ENCODE measurements at places on chromosomes 16 and 17.

GRCh38 chr16:68335175-68335574 lies 24.4 kb downstream of the PRMT7 start:
- no peak for DNase-seq

DNA sequence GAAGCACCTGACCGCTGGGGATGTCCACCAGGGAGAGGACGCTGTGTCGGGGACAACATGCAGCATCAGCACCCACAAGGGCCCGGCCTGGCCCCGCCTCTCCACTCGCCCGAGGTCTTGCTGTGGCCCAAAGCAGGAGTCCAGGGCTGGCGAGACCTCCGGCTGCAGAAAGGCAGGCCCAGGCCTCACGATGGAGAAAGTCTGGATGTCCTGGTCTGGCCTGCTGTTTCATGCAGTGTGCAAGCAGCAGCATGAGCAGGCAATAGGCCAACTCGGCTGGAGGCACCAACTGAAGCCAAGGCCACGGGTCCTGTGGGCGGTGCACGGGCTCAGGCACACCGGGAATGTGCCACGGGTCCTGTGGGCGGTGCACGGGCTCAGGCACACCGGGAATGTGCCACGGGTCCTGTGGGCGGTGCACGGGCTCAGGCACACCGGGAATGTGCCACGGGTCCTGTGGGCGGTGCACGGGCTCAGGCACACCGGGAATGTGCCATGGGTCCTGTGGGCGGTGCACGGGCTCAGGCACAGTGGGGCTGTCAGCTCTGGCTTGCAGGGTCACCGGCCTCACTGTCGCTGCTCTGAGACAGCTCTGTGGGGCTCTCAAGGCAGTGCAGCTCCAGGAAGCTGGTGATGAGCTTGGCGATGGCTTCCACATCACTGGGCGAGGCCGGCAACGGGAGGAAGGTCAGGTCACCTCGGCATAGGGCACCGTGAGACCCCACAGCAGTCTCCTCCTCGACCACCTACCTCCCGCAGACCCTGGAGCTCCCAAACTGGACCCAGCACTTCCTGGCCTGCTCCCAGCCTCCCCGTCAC lies 6.9 kb downstream of the CYBC1 start:
- no peak for DNase-seq

- peak; percentile 79 for DNase-seq
Measured at GRCh38 chr17:29566473-29567303, at the start of gene ABHD15. ABHD15 (minus strand) TSS chr17:29567037; CDS start chr17:29566966, 71 bp downstream.

DNA sequence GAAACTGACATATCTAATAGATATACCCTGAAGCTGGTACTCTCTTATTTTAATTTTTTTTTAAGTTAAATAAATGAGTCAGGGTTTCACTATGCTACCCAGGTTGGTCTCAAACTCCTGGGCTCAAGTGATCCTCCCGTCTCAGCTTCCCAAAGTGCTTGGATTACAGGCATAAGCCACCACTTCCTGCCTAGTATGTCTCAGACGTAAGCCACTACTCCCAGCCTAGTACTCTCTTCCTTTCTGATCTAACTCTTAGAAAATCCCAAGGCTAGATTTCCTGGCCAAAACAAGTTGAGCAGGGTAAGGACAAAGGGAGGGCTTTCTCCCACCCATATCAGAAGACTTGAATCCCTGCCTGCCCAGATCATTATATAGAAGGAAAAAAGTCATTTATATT lies 33.7 kb downstream of the HOXB1 start:
- no peak for DNase-seq

- DNase-seq = no peak
Measured at GRCh38 chr16:56874800-56875199, 9.8 kb downstream of the SLC12A3 start.

DNA sequence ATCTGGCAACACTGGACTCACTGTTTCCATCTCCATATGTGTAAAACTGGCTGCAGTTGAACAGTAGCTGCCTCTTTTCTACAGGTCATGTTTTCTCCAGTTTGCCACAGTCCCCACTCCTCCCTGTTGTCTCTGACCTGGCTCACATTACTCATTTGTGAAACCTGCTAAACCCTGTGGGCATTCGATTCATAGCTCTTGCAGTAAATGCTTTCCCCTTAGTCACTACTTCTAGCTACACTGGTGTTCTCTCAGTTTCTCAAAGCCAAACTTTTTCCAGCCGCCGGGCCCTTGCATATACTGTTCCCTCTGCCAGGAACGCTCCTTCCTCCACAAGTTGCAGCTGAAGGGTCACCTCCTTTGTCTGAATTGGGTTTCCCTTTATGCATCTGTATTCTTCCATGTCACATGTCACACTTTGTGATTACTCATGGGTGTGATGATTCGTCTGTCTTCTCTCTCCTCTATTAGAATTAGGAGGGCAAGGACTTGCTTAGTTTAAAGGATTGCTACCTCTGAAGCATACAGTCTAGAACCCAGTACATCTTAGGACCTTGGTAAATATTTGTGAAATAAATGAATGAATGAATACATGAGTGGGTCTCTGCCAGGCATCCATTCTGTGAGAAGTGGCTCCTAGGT lies 15.0 kb upstream of the MT4 start:
- no peak for DNase-seq

GRCh38 chr16:74732707-74733350 lies 32.2 kb upstream of the MLKL start:
- no peak for DNase-seq

DNA sequence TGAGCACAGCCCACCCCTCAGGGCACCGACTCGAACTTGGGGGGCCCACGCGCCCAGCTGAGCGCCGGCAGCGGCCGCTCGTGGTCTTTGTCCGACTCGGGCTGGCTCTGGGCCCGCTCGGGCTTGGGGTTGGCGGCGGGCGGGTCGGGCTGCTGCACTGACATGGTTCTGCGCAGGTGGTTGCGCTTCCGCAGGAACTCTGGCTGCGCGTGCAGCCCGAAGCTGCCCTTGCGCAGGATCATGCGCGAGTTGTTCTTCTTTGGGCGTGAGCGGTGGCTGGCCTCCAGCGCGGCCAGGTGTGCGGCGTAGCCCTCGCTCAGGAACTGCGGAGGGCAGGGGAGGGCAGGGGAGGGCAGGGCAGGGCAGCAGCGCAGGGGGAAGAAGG lies 11.1 kb downstream of the PIMREG start:
- DNase-seq = no peak

- peak; percentile 60 for DNase-seq
Measured at GRCh38 chr16:74999219-74999608, 390 bp downstream of the ZNRF1 start.

DNA sequence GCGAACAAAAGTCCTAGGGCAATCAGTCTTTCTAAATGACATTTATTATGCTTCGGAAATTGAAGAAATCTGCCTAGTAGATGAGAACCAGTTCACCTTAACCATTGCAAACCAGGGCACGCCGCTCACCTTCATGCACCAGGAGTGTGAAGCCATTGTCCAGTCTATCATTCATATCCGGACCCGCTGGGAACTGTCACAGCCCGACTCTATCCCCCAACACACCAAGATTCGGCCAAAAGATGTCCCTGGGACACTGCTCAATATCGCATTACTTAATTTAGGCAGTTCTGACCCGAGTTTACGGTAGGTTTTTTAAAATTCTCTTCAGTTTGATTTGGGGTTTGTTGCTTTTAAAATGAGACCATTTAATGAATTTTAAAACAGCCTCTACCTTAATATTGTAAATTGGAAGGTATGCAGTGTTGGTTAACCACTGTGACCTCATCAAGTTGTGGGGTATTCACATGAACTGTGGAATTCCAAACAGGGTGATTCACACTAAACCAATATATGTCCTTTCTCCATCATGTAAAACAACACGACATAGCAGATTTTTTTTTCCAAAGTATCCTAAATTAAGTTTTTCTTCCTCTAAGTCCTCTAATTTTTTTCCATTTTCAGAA lies 6.2 kb upstream of the EVI2A start:
- DNase-seq = no peak

DNA sequence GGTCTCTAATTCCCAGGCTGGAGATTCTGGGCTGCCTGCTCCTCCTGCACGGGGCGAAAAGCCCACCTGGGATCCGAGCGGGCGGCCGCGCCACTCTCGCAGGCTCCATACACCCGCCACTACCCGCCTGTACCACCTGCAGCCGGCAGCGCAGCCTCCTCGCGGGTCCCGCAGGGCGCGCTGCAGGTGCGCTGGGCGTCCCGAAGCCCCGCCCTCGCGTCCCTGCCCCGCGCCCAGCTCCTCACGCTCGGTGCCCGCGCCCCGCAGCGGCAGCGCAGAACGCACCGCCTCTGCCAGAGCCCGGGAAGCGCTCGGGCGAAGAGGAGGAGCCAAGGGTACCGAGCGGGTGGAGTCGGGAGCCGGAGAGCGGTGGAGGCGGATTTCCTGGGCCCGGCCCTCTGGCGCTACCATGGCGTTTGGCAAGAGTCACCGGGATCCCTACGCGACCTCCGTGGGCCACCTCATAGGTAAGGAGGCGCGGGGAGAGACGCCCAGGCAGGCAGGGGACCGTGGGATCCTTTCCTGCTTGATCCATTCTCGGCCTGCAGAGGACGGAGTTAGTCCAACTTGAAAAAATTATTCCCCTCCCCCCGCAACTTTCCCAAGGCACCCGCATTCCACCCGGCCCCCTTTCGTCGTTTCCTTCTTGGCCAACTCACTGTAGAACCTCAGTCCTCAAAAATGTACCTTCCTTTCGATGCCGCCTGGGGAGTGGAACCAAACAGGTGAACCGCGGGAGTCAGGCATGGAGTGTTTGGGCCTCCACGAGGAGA lies at the start of gene TOM1L1:
TSS of gene TOM1L1 (plus strand) at position 396 of the 773 bp plus-strand sequence. CDS start at position 410, 14 bp downstream.
- DNase-seq = peak; percentile 93

DNA sequence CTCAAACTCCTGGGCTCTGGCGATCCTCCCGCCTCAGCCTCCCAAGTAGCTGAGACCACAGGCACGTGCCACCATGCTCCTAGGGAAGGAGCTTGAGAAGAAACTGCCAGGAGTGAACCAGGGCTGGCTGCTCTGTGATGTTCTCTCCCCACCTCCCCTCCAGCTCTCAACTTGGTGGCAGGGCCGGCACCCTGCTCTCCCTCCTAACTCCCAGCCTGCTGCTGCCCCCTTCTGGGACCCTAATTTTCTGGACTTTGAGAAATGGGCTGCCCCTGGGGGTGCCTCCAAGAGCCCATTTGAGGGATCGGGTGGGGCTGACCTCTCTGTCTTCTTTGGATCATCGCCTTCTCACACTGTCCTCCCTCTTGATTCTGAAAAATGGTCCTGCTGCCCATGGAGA lies 14.9 kb upstream of the STAT3 start:
- DNase-seq = no peak

DNA sequence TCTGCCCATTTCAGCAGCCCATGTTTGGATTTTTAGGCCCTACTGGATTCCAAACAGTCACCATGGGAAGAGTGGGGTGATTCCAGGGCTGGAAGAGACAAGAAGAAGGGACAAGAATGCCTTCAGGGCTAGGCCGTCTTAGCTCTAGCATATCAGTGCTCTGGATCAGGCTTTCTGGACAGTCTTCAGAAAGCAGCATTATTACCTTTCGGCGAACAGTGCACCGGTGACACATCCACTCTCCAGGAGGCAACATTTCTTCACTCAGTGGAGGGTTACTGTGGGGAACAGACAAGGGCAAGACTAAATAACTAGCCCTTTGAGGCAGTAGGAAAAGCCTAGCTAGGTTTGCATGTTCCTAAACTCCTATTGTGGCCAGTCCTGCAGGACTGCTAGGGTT lies 23.9 kb upstream of the DHRS13 start:
- no peak for DNase-seq

DNA sequence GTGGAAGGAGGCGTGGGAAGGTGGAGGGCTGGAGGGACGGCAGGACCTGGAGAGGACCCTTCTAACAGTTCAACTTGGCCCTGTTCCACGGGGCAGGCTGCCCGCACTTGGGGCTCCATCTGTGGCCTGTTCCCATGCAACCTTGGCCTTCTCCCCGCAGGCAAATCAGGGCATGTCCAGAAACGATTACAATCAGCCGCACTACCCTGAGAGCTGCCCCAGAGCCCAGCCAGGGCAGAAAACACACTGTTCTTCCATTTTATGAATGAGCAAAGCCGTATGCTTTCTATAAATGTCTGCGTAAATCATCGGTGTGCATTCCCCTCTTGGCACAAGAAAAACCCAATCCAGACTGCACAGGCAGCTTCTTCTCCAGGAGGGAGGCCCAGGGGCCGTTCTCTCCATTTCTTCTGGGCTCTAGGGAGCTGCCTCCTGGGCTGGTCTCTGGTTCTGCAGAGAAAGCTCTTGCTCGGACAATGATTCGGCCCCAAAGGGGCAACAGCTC lies 228.7 kb downstream of the SOX9 start:
- DNase-seq = no peak

- DNase-seq = no peak
Measured at GRCh38 chr17:55768936-55769624, 18.2 kb downstream of the PCTP start.

- peak; percentile 87 for DNase-seq
Measured at GRCh38 chr17:7686222-7687071, 843 bp downstream of the TP53 start.

GRCh38 chr17:77811521-77811920 lies 147.0 kb upstream of the TNRC6C start:
- no peak for DNase-seq

- no peak for DNase-seq
Measured at GRCh38 chr17:12743046-12743445, 46.3 kb upstream of the ARHGAP44 start.

- no peak for DNase-seq
Measured at GRCh38 chr17:11840052-11840451, 157.2 kb downstream of the ZNF18 start.

GRCh38 chr17:8128125-8128784 lies 4.3 kb upstream of the HES7 start:
- DNase-seq = peak; percentile 39

GRCh38 chr16:57482845-57483545 lies 3.3 kb downstream of the DOK4 start:
- DNase-seq = no peak

- DNase-seq = no peak
Measured at GRCh38 chr16:3694051-3694450, 23.3 kb downstream of the TRAP1 start.

GRCh38 chr16:12092544-12092921 lies 116.0 kb downstream of the SNX29 start:
- no peak for DNase-seq

DNA sequence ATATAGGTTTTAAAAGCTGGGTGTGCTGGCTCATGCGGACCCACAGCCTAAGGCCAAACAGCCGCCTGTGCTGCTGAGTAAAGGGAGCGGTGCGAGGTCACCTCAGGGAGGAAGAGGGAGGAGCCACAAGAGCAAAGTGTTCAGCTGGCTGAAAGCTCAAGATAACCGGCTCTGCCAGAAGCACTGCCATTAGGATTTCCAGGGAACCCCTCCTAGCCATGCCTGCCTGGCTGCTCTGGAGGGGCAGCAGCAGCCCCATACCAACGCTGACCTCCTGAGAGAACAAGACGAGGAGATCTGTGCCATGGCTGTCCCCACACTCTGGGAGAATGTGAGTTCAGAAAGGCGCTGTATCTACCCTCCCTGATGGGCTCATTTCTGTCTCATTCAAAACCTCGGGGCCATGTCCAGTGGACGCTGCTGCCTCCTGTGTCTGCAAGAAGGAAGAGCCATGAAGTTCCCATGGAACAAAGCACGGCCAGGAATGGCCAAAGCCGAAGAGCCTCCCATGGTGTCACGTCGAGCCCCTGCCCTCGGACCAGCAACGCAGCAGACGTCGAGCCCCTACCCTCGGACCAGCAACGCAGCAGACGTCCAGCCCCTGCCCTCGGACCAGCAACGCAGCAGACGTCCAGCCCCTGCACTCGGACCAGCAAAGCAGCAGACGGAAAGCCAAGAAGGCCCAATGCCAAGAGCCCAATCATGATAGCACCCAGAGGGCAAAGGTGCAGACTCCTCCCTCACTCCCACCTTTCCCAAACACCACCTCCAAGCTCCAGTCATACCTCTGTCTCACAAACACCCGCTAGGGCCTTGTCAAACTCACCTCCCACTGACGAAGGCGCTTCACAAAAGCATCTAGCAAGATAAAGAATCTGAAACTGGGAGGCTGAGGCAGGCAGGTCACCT lies 107.0 kb downstream of the ANKRD11 start:
- DNase-seq = no peak

GRCh38 chr16:11560701-11561453 lies 25.8 kb downstream of the LITAF start:
- no peak for DNase-seq
